H9 (cell line): ENCODE measurements at places on chromosomes 16 and 17.

DNA sequence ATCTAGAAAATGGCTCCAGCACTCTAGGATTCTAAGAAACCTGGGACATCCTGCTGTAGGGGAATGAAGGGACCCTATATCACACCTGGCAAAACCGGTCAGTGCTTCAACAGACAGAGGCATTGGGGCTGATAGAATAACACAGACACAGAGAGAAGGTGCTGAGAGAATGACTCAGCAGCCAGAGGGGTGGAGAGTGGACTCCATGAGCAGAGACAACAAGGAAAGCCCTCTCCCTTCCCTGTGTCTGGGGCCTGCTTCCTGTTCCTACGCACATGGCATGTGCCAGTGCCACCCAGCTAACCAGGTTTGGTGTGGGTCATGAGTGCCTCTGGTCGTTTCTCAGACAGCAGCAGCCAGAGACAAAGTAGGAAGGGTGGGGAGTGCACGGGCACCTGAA lies 140.3 kb downstream of the CCT6B start:
- peak; percentile 45 for DNase-seq

DNA sequence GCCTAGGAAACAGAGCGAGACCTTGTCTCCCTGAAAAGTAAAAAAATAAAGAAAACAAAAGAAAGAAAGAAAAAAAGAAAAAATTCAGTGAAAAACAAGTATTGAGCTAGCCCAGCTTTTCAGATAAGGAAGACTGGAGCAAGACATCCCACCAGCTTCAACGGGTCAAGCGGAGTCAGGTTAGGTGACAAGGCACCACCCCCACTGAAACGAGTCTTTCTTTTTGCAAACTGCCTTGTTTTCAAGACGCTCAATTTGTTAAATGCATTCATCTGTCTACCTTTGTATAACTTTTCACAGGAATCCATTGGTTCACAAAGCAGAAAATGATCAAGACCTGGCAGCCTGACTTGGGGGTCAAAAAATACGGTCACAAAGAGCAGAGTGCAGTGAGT lies 10.7 kb upstream of the AXIN2 start:
- no peak for DNase-seq

GRCh38 chr17:45292696-45293412 lies 24.0 kb downstream of the MAP3K14 start:
- DNase-seq, result no peak

GRCh38 chr17:50132104-50132794 lies 2.3 kb upstream of the SAMD14 start:
- DNase-seq, result no peak

DNA sequence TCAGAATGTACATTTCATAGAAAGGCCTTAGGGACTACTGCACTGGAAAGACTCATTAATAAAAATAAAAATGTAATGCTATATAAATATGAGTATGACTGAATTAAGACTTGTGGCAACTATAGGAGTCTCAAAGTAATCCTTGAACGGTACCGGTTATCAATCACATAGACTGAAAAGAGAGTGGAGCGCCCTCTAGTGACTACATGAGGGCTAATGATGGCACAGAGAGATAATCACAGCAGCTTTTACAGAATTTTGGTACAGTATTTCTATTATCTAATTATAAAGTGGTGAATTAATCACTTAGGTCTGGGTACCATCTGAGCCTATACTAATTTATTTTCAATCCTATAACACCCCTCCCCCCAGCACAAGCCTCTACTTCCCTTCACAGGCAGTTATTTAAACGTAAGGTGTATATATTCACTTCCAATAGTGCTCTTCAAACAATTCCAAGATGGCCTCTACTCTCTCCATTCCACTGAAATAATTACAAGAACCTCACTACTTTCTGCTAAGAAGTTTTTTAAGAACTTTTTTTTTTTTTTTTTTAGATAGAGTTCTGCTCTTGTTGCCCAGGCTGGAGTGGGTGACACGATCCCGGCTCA lies 40.7 kb upstream of the ANKFY1 start:
- no peak for DNase-seq

- peak; percentile 16 for DNase-seq
Observed at GRCh38 chr16:49596068-49596467, 222.5 kb downstream of the C16orf78 start.

GRCh38 chr17:2344528-2344927 lies 7.2 kb downstream of the SGSM2 start:
- DNase-seq, result no peak
